ENCODE measurements at places on chromosomes 3 and 15.

DNA sequence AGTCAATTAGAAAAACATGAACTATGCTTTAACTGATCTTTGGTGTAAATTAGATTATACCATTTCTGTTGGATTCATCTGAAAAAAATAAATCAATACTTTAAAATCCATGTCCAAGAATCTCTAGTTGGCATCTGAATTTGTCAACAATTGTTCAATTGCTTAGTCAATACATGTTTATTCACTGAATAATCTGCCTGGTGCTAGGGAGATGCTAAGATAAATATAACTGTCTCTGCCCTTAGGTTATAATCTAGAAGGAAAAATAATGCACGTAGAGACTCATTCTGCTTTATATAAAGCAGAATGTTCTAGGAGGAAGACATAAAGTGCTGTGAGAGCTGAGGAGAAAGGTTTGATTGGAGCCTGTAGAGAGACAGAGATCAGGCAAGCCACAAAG, 537.2 kb upstream of the IL12A start:
- DNase-seq, result no peak

GRCh38 chr15:39756806-39757522, 25.7 kb downstream of the FSIP1 start:
- DNase-seq, result peak; percentile 75

DNA sequence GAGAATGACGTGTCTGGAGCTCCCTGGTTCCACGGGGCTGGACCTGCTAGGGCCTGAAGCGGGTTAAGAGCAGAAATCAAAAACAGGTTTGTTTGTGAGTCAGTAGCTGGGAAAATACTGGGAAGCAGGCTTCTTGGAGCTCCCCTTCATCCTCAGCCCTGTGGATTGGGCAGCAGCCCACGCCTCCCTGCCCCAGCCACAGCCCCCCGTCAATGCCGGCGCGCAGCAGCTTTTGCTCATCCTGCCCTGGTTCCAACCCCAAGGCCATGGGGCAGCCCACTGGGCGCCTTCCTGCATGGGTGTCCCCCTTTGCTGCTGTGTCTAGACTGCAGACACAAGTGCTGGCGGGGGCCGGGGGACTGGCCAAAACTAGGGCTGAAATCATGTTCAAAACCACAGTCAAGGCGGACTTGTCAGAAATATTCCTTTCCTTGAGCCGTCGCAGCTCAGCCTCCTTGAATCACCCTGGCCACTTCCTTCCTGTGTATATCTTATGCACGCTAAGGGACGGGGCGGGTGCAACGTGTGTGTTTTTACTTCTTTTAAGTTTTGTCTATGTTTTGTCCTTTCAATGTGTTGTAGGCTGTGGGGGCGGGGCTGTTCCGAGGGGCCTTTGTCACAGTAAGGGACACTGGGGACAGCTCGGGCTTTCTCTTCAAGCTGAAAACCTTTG, 108.1 kb downstream of the KLF13 start:
- peak; percentile 86 for DNase-seq

- DNase-seq, result no peak
Measured at GRCh38 chr3:151085889-151086483, 522 bp downstream of the MED12L start.

GRCh38 chr15:67821784-67822440, 3.4 kb upstream of the SKOR1 start:
- no peak for DNase-seq

DNA sequence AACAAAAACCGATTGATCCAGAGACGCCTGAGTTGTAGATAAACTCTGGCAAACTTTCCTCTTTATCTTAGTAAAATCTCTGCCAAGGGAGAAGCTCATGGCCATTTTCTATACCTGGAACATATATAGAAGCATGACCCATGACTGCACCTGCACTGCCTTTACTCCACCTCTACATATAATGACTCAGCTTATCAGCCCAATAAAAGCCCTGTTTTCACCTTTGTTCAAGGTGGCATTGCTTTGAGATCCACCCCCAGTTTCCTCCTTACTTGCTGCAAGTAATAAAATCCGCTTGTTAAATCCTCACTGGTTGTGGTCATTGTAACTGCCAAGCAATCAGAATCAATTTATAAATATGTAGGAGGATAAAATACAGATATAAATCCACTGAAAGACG, 1280.4 kb downstream of the NSUN3 start:
- DNase-seq, result no peak

- no peak for DNase-seq
Measured at GRCh38 chr3:123432832-123433523, 15.9 kb downstream of the ADCY5 start.

DNA sequence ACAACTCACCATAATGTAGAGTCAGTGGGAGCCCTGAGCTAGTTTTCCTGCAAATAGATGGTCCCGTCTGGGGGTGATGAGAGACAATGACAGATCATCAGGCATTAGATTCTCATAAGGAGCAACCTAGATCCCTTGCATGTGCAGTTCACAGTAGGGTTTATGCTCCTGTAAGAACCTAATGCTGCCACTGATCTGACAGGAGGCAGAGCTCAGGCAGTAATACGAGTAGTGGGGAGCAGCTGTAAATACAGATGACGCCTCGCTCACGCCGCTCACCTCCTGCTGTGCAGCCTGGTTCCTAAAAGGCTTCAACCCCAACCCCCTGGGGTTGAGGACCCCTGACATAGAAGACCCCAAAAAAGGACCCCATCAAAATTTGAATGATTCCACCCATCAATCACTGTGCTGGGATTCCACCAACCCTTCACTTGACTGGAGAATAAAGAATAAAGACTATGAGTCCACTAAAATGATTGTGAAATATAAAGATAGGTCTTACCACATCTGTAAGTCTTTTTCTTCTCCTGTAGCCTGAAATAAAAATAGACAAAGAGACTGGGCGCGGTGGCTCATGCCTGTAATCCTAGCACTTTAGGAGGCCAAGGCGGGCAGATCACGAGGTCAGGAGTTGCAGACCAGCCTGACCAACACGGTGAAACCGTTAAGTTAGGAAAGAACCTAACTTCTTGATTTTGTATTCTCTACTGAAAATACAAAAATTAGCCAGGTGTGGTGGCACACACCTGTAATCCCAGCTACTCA, 9.9 kb upstream of the UBL7 start:
- DNase-seq, result no peak

DNA sequence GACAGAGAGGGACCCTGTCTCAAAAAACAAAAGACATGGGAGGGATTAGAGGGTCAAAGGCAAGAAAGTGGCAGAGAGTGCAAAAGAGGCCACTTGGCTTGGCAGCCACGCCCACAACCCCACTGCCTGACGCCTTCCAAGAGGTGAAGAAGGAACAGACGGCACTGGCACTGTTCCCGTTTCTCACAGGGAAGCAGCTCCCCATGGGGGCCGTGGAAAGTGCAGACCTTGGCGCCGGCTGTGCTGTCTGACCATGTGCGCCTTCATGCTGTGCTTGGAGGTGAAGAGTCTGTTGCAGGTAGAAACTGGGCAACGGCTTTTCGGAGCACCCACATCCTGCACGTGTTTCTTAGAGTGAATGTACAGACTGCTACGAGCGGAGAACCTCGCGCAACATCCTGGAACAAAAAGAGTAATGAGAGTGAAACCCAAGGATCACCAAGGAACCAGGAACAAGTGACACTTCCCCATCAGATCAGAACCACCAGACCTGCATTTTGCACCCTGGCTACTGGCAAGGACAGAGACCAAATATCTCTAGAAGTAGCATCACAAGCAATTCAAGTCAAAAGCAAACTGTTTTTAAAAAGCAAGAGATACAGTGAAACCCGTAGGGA, 9.7 kb downstream of the ZXDC start:
- DNase-seq, result no peak

DNA sequence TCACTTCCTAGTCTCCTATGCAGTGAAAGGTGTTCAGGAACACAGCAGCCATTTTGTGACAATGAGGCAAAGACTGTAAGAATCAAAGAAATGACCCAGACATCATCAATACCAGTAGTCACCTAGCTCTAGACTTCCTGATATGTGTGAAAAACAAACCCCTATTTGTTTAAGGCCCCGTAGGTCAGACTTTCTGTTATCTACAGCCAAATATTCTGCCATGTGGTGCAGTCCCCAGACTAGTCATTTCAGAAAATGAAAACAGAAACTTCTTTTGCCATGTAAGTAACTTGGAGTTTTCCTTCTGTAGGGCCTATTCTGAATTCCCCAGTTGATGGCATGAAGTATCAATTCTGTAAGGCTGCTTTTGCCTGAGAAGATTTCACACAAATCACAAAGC, 181.7 kb upstream of the SNTN start:
- DNase-seq, result no peak

GRCh38 chr15:100985401-100985800, 66.2 kb downstream of the LRRK1 start:
- no peak for DNase-seq

GRCh38 chr3:19739504-19739903, 194.5 kb downstream of the EFHB start:
- no peak for DNase-seq

GRCh38 chr3:22284559-22284958, 533.5 kb upstream of the ZNF385D start:
- peak; percentile 19 for DNase-seq

- no peak for DNase-seq
Measured at GRCh38 chr15:94255540-94255939, 24.2 kb downstream of the MCTP2 start.

- DNase-seq, result peak; percentile 24
Measured at GRCh38 chr15:68114356-68114755, 60.2 kb downstream of the PIAS1 start.

- DNase-seq, result peak; percentile 15
Measured at GRCh38 chr15:38378161-38378560, 75.8 kb upstream of the FAM98B start.

DNA sequence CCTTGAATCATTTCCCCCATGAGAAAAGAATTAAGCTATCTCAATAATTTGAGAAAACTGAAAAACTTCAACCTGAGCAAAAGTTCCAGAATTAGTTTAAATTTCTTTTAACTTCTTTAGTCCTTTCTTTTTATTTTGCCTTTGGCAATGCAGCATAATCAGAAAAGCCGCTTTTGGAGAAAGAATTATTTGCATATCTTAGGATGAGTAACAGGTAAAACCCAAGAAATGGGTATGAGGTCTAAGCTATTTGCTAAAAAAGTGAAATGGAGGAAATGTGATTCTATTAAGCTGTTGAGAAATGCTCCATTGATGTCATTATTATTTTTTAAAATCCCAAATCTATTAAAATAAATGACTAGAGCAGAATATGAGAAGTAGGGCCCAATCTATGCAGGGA, 1238.3 kb upstream of the GBE1 start:
- DNase-seq, result no peak

DNA sequence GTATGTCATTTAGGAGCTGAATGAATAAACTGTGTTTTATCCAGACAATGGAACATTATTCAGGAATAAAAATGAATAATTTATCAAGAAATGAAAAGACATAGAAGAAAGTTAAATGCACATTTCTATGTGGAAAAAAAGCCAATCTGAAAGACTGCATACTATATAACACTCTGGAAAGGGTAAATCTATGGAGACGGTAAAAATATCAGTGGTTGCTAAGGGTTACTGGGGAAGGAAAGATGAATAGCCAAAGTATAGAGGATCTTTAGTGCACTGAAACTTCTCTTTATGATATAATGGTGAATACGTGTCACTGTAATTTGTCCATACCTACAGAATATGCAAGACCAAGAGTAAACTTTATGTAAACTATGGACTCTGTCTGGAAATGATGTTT, 46.0 kb upstream of the PEX5L start:
- DNase-seq, result no peak

GRCh38 chr15:36221992-36222391, 357.4 kb upstream of the CDIN1 start:
- DNase-seq, result no peak

DNA sequence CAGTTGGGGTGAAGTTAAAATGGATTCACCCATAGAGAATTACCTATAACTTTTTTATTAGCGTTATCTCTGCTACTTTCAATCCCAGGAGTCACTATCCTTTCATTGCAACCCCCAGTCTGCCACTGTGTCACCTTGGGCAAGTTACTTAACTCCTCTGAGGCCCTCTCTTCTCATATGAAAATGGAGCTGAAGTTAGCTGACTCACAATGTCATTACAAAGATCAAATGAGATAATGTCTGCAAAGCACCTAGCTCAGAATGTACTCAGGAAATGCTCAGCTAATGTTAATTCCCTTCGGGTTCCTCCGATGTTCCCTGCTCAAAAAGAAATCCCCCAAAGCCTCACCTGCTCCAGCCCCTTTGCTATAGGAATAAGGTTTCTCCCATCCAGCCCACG, 50.0 kb downstream of the TRIM42 start:
- DNase-seq, result no peak

GRCh38 chr3:78832785-78833204, 935.0 kb downstream of the ROBO1 start:
- no peak for DNase-seq

GRCh38 chr3:138220242-138220641, 33.1 kb downstream of the ARMC8 start:
- no peak for DNase-seq

DNA sequence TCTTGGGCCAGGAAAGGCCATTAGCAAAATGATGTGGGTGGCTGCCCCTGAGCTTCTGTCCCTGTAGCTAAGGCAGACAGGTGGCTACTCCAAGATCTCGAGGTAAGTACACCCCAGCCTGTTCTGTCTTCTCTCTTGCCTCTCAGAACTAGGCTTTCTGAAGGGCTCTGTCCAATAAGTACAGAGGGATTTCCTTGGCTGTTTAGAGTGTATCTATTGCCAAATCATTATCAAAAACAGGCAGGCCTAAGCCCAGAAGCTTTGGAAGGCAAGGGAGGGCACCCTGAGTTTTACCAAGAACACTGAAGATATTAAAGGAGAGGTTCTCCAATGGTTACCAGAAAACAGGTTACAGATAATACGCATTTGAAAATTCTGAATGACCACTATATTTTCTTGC, 156.6 kb downstream of the MYRIP start:
- no peak for DNase-seq

DNA sequence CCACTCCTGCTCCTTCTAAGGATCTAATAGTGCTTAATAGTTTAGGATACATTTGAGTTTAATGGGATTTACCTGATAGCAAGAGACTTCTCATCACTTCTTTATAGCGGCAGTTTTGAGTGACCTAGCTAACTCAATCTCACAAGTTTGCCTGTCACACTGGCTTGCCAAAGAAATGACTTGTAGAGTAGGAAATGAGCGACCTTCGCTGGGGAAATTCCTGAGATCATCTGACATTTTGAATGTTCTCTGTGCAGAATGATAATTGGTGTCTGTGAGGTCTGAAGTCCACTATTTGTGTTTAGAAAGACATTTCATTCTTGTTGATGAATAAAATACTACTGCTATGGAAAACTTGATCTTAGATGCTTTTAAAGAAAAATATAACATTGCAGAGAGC, 30.3 kb downstream of the SUCLG2 start:
- no peak for DNase-seq

- DNase-seq, result no peak
Measured at GRCh38 chr3:190370369-190370768, 17.6 kb upstream of the CLDN16 start.

DNA sequence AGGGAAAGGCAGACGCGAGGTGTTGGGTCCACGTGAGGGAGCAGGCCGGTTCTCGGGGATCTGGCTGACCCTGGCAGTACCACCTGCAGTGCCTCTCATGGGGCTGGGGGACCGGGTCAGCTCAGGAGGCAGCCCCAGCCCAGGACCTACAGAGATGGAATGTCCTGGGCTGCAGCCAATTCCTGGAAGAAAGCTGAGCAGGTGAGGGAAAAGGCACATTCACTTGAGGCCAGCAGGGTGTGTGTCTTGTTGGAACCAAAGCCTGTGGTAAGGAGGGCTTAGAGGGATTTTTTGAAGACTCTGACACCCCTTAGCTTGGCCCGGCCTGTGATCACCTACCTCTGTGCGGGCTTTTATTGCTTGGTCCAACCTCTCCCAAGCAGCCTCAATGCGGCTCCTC, 15.8 kb downstream of the PLA2G4B start:
- no peak for DNase-seq
